ENCODE measurements at places on chromosomes 7 and 10.

DNA sequence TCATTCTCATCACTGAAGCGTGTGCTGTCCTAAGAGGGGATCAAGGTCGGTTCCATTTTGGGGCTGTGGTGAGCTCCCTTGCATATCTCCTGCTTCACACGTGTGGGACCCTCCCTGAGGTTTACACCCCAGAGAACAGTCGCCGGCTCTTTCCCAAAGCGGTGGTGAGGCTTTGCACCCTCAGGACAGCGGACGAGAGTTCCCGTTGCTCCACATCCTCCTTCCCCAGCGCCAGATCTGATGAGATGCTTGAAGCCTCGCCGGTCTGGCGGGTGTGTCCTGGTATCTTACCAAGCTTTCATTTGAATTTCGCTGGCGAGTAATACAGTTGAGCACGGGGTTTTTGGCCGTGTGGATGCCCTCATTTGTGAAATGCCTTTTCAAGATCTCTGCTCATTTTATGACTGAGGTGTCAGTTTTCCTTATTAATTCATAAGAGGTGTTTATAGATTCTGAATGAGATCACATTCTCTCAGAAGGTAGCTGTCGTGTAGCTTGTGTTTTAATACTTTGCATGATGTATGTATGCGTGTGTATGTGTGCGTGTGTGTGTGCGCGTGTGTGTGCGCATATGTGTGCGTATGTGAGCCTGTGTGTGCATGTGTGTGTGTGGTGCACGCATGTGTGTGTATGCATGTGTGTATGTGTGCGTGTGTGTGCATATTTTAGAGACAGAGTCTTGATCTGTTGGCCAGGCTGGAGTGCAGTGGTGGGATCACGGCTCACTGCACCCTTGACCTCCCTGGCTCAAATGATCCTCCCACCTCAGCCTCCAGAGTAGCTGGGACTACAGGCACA is 30.7 kb downstream of the ELFN1 start:
- DNase-seq: no peak

DNA sequence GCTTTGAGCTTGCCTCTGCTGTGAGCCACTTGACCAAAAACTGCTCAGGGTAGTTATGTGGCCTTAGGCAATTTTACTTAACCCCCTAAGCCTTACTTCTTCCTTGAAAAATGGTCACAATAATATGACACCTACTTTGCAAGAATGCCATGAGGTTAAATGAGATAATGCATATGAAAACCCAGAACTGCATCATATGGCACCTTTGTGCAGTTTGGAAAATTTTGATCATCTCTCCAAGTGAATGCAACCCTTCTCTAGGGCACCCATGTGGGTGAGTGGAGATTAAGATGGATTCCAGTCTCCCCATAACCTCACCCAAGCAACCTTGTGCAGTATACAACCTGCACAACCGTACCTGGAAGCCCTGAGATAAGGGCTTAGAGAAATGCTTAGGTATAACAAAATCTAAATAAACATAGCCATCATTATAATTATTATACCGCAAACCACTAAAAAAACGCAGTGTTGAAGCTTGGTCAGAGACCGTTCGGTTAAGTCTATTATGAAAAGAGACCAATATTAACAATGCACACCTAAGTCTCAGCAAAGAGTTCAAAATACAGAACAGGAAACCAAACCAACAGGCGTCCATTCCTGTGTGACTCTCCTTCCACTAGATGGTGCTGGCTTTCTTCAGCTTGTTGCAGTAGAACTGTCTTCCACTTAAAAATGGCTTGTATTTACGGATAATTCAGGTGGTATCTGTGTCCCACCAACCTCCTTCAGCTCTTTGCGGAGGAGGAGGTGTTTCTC is 21.0 kb upstream of the ASB15 start:
- no peak for DNase-seq

DNA sequence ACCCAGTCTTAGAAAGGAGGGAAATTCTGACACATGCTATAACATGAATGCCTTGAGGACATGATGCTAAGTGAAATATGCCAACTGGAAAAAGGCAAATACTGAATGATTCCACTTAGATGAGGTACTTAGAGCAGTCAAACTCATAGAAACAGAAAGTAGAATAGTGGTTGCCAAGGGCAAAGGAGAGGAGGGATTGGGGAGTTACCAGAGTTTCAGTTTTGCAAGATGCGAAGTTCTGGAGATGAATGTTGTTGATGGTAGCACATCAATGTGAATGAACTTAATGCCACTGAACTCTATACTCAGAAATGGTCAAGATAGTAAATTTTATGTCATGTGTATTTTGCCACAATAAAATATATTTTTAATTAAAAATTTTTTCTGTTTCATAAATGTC is 38.9 kb downstream of the DRGX start:
- DNase-seq: no peak

- no peak for DNase-seq
These were observed 10.3 kb downstream of the ZMIZ1 start for GRCh38 chr10:79079054-79079397.

GRCh38 chr7:143345428-143345900 is 17.0 kb downstream of the FAM131B start:
- peak; percentile 59 for DNase-seq

GRCh38 chr7:47143339-47143738 is 438.6 kb downstream of the TNS3 start:
- no peak for DNase-seq

- no peak for DNase-seq
These were observed 7.4 kb upstream of the EN2 start for GRCh38 chr7:155450558-155450969.

- DNase-seq: peak; percentile 47
These were observed 37.5 kb downstream of the PWWP2B start for GRCh38 chr10:132434405-132435005.

- DNase-seq: no peak
These were observed 99.9 kb upstream of the FAM204A start for GRCh38 chr10:118442032-118442431.

GRCh38 chr7:141928845-141929195 is 12.6 kb downstream of the OR9A4 start:
- no peak for DNase-seq

- DNase-seq: no peak
These were observed 510.9 kb downstream of the RPS24 start for GRCh38 chr10:78544423-78545090.

GRCh38 chr7:139887992-139888481 is 59.0 kb downstream of the TBXAS1 start:
- DNase-seq: no peak

GRCh38 chr7:106069471-106070200 is 42.5 kb downstream of the SYPL1 start:
- no peak for DNase-seq

GRCh38 chr10:126375299-126375698 is 13.0 kb downstream of the ADAM12 start:
- DNase-seq: no peak

- DNase-seq: no peak
These were observed 19.4 kb downstream of the SCRN1 start for GRCh38 chr7:29970158-29970557.

GRCh38 chr10:116182426-116182825 is 90.6 kb downstream of the GFRA1 start:
- DNase-seq: no peak

DNA sequence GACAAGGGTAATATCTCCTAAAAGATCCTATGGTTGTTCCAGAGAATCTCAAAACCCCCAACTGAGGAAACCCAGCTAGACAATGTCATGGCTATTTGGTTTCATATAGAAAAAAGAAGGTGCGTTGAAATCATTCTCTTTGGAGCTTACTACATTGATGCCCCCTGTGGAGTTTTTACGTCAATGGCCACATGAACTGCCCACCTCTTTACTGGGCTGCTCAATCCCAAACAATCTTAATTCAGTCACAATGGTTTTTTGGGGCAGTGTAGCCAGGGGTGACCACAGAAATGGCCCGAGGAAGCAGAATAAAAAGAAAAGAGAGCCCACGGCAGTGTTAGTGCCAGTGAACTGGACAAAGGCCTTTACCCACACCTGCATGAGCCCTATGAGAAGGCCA is 7.8 kb downstream of the RBP4 start:
- DNase-seq: no peak

- no peak for DNase-seq
These were observed 177.2 kb upstream of the KLF14 start for GRCh38 chr7:130910949-130911944.

Data from T-helper 2 cell treated with Interferon-gamma antibody and Interleukin-4, amounts not matched to agents 5 μg/mL and 100 μg/mL, for 36 hours (primary cell).